ENCODE measurements at places on chromosomes 12 and 14.

DNA sequence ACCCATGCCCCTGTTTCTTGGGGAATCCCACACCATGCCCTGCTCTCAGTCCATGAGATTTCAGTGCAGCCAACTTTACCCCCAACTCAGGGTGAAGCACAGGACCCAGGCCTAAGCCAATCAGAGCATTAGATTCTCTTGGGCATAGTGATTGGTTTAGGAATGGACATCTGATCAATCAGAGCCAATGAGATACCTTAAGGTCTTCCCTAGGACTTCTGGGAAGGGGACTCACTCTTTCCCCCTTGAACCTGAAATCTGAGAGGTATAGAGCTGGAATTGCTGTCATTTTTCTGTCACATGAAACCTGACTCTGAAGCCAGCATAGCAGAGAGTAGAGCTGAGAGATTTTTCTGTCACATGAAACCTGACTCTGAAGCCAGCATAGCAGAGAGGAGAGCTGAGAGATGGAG is 127.1 kb downstream of the ZFP36L1 start:
- peak; percentile 33 for DNase-seq

GRCh38 chr12:102197789-102198188 is at the start of gene PMCH:
Gene PMCH (minus strand): TSS chr12:102197833. CDS start chr12:102197770, 63 bp downstream.
- no peak for DNase-seq

DNA sequence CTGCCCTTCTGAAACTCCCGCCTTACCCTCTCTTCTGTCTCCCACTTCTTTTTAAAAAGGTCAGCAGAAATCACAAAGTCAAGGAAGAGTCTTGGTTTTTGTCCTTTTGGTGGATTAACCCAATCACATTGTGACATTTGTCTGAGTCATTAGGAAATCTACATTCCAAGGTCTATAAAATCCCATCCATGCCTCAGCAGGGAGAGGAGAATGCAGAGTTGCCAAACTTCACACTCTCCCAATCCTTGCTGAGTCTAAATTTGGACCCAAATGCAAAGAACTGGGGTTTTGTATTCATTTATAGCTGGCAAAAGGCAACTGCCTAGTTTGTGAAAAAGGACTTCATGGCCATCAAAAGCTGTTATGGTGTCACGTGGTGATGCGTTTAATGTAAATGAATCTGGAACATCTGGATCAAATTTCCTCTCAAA is 67.9 kb downstream of the TMEM30B start:
- no peak for DNase-seq

DNA sequence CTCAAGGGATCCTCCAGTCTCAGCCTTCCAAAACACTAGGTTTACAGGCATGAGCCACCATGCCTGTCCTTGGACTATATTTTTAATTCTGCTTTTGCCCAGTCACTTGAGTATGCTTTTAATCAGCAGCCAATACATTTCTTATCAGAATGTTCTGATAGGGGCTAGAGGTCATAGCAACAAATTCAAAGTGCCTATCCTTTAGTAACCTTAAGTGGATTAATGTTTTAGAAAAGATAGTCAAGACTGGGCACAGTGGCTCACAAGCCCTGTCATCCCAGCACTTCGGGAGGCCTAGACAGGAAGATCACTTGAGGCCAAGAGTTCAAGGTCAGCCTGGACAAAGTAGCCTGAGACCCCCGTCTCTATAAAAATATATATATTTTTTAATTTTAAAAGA is 37.1 kb downstream of the CKB start:
- no peak for DNase-seq

DNA sequence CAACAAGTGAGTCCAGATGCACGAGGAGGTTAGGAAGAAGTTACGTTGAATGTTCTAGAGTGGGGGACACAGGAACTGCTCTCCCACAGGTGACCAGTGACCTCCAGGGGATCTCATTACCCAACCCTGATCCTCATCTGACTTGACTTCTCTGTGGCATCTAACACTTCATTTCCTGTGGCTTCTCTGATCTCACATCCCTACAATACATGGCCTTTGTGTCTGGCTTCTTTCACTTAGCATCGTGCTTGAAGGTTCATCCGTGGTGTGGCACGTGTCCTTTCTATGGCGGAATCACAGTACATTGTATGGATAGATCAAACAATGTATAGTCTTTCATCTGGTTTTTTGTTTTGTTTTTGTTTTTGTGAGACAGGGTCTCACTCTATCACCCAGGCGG is 19.3 kb downstream of the CFAP251 start:
- no peak for DNase-seq

All from NCI-H1417 (cell line).